ENCODE measurements at places on chromosomes 5 and 9.

GRCh38 chr5:146043722-146044121, 61.7 kb downstream of the PLAC8L1 start:
- DNase-seq: no peak

DNA sequence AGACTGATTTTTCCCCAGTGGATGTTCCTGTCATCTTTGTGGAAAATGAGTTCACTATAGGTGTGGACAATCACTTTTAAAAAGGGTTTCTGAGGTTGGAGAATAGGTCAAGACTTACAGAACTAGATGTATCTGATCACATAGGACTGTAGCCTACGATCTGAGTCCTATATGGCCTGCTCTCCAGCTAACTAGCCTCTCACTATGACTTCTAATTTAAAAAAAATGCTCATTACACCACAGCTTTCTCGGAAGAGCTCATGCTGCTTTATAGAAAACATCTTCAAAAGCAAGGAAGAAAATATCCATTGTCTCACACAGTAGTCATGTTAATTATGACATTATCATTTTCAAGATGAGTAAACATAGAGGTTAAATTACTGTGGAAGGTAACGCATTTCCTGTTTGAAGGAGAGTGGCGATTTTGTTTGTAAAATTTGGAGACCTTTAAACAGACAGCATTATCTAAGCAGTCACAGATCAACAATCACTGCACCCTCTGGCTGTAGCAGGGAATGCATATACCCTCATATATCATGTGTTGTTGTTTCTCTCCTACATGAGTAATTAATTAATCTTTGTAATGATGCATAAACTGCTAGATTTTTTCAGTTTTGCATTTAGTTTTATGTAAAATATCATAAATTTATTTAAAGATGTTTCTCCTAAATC, 573.7 kb downstream of the GABRG2 start:
- no peak for DNase-seq

GRCh38 chr9:77016121-77016525, 3.3 kb upstream of the FOXB2 start:
- no peak for DNase-seq

- no peak for DNase-seq
Observed at GRCh38 chr5:87770016-87770570, 357.4 kb upstream of the CCNH start.

- no peak for DNase-seq
Observed at GRCh38 chr5:95743877-95744276, 12.7 kb downstream of the RHOBTB3 start.

GRCh38 chr9:128124873-128125579, 2.5 kb downstream of the PTGES2 start:
- no peak for DNase-seq

DNA sequence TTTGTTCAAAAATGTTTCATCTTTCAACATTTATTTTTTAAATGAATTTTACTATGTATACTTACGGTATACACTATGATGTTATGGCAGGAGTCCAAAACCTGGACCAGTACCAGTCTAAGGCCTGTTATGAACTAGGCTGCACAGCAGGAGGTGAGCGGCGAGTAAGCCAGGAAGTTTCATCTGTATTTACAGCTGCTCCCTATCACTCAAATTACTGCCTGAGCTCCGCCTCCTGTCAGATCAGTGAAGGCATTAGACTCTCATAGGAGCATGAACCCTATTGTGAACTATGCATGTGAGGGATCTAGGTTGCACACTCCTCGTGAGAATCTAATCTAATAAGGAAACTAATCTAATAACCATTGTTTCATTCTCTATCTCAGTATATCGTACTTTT, 715.5 kb upstream of the PTPRD start:
- no peak for DNase-seq

DNA sequence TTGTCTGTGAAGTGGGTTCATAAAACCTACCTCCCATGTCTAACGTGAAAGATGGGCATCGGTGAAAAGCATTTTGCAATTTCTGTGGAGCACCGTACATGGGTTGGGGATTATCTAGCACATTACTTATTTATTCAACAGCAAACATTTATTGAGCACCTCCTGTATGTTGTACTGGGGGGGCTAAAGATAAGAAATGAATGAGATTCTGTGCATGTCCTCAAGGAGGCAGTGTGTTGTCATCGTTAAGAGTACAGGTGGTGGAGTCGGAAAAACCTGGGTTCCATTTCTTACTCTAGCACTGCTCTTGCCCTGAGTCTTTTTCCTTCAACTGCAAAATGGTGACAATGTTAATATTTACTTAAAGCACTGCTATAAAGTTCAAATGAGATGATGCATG, 30.4 kb upstream of the DENND1A start:
- no peak for DNase-seq

- no peak for DNase-seq
Observed at GRCh38 chr5:145854651-145855258, 18.1 kb downstream of the GRXCR2 start.

DNA sequence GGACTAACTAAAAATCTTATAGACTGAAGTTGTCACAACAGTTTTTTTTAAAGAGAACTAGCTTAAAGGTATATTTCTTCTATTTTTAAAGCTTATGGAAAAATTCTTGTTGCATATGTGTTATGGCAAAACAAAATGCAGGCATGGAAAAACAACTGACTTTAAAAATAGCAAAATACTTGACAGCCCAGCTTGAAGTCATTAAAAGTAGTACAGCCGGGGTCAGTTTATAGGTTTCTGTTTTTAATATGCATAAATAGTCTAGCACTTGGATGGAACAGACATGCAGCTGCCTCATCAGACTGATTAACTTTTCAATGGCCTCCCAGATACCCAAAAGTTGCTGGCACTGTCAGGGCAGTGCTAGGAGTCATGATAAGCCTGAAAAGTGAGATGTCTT, 22.3 kb upstream of the ARL15 start:
- no peak for DNase-seq

GRCh38 chr5:57503433-57503832, 20.8 kb upstream of the ACTBL2 start:
- DNase-seq: no peak

DNA sequence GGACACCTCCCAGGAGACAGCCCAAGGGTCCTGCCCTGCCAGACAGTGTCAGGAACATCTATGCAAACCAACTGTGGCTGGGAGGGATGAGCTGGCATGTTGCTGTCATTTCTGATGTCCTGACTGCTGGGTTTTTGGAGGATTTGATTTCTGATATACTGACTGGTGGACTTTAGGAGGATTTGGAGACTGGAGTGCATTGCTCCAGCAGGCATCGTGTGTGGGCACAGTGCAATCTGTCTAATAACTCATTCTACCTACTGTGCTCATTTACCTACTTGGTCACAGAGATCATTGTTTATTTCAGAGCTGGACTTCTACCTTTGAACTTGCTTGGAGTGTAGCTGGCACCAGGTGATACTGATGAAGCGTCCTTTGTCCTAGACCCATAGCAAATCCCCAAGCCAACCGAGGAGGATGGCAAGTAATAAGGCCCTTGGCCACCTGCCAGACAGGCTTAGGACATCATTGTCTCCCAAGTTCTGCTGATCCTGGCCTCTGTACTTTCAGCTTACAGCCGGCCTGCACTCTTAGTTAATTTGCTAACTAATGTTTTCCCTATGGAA, 124.3 kb upstream of the ICE1 start:
- no peak for DNase-seq

GRCh38 chr5:126464016-126464415, 40.8 kb downstream of the GRAMD2B start:
- no peak for DNase-seq

- no peak for DNase-seq
Observed at GRCh38 chr5:13472842-13473241, 471.6 kb downstream of the DNAH5 start.
